AG04450 (cell line): ENCODE measurements at places on chromosomes 12 and 14. TPM values are rescaled to one million over a fixed set of nuclear protein-coding genes. Genes with fewer than 3 reads are reported as not detected.

The STAC3 gene
- polyA plus RNA-seq, result 0.25 and 0.65 TPM in 2 replicates

The KRT77 gene
- not detected in 2 replicates for polyA plus RNA-seq

The ADCY6 gene
- 26.7 and 31.6 TPM in 2 replicates for polyA plus RNA-seq

The PRR4 gene
- 3.2 and 4.3 TPM in 2 replicates for polyA plus RNA-seq

The KCNA5 gene
- polyA plus RNA-seq, result not detected in 2 replicates

The AKAP6 gene
- 0.78 and 1.3 TPM in 2 replicates for polyA plus RNA-seq

The MOAP1 gene
- polyA plus RNA-seq, result 16.7 and 21.0 TPM in 2 replicates

The DTX1 gene
- polyA plus RNA-seq, result 0.05 and 0.25 TPM in 2 replicates

The ZC2HC1C gene
- 0.45 and 0.73 TPM in 2 replicates for polyA plus RNA-seq

The ACTR6 gene
- polyA plus RNA-seq, result 15.2 and 23.8 TPM in 2 replicates

The CFAP251 gene
- polyA plus RNA-seq, result 16.0 and 16.1 TPM in 2 replicates

The UNG gene
- polyA plus RNA-seq, result 13.4 and 14.7 TPM in 2 replicates

The DAO gene
- not detected in 2 replicates for polyA plus RNA-seq

The KRT83 gene
- 0.04 TPM in 1 of 2 replicates, not detected in the other for polyA plus RNA-seq

The CLEC9A gene
- not detected in 2 replicates for polyA plus RNA-seq
